Activated CD4-positive, alpha-beta T cell treated with anti-CD3 and anti-CD28 coated beads, Interleukin-10, Interleukin-2, amounts not matched to agents 100 ng/mL and 50 ng/mL, durations not matched to agents 16 hours and 8 hours (primary cell): ENCODE measurements at places on chromosomes 11 and 22.

DNA sequence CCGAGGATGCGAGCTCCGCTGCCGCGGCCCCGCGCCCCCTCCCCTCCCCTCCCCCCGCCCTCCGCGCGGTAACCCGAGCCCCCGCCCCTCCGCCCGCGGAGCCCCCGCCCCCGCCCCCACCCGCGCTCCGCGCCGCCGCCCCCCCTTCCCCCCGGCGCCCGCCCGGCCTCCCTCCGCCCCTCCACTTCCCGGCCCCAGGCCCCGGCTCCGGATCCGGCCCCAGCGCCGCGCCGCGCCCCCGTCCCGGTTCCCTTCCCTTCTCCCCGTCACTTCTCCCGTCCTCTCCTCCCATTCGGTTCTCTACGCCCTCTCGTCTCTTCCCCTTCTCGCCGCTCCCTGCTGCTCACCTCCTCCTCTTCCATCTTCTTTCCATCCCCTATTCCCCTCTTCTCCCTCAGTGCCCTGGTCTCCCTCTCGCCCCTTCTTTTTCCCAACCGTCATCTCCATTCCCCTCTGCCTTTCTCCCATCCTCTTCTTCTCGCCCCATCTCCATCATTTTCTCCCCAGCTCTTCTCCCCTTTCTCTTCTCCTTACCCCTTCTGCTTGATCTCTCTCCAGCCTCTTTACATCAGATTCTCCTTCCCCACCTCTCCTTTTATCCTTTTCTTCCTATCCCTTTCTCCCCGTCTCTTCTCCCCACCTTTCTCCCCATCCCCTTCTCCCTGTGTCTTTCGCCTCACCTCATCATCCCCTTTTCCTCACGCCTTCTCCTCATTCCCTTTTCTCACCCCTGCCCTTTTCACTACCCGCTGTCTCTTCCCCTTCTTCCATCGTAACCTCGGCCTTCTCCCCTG is at the start of gene DCHS1:
Gene DCHS1 (minus strand): TSS at position 20 of the 794 bp plus-strand sequence. CDS start 14,196 bp downstream, outside the sequence.
- no peak for DNase-seq

GRCh38 chr11:126420698-126421256 is 65.3 kb downstream of the ST3GAL4 start:
- DNase-seq: no peak

DNA sequence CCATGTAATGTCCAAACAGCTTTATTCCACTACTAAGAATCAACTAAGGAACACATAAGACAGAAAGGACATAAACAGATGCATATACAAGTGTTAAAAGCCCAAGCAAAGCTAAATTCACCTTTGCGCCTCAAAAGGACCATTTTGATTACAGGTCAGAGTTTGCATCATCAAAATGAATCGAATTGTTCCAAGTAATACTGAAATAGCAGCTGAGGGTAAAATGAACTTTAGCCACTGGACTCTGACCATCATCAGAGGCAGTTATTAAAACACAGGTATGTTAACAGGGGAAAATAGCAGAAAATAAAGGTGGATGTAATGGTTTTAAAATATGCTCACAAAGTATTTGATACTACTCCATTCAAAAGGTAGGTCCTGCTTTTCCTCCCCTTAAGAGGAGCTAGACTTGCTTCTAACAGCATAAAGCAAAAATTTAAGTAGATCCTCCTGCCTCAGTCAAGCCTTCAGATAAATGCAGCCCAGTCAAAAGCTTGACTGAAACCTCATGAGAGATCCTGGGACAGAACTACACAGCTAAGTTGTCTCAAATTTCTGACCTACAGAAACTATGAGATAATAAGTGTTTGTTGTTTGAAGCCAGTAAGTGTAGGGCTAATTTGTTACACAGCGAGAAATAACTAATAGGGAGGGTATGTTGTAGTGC is 35.4 kb downstream of the RBFOX2 start:
- DNase-seq: no peak

- peak; percentile 70 for DNase-seq
Observed at GRCh38 chr11:12207384-12208150, 97.2 kb downstream of the MICAL2 start.

GRCh38 chr11:62264004-62264403 is 6.0 kb upstream of the SCGB2A2 start:
- no peak for DNase-seq

DNA sequence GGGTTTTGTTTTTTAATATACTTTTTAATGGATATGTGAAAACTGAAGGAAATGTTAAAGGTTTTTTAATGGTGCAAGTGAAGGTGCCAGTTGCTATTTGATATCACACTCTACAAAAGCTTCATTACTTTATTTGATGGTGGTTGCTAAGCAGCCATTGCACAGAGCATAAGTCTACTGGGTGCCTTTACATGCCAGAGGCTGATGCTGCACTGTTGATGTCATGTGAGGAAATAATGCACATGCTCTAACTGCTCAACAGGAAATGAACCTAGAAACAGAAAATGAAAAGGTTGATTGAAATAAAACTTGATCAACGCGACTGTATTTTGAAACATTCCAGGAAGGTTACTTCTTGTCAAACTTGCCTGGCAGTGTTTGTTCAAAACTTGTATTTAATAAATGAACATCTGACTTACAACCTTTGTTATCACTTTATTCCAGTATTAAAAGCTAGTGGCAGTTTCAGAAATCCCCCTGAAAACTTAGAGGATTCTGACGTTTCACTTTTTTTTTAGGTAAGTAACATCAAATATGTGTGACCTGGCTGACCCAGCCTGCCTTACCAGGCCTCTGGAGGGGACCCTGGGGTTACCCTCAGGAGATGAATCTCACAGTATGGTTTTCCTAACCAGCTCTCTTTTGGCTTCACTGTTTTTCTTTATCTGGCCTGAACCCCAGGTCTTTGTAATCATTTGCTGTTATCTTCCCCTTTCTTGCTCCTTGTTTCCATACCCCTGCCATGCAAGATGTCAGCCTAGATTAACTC is 2.4 kb upstream of the ATP5MG start:
- peak; percentile 82 for DNase-seq

DNA sequence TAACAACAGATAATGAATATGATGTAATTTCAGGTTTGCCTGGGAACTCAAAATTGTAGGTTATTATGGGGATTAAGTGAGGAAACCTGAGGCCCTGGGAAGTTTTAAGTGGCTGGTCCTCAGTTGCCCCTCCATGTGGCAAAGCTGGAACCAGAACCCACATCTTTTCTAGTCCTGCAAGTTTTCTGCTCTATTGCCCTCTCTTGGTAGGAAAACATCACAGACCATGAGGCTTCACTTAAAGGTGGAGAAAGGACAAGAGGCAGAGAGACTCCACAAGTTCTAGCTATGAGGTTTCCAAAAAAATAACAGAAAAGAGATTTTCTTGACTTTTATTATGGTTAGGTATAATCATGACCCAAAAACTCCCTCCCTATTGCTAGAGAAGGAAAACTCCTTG is 115.5 kb upstream of the DDI1 start:
- no peak for DNase-seq

- peak; percentile 57 for DNase-seq
Observed at GRCh38 chr22:41425660-41426365, 20.8 kb downstream of the TOB2 start.

GRCh38 chr11:45457649-45458048 is 171.5 kb upstream of the SYT13 start:
- DNase-seq: no peak

DNA sequence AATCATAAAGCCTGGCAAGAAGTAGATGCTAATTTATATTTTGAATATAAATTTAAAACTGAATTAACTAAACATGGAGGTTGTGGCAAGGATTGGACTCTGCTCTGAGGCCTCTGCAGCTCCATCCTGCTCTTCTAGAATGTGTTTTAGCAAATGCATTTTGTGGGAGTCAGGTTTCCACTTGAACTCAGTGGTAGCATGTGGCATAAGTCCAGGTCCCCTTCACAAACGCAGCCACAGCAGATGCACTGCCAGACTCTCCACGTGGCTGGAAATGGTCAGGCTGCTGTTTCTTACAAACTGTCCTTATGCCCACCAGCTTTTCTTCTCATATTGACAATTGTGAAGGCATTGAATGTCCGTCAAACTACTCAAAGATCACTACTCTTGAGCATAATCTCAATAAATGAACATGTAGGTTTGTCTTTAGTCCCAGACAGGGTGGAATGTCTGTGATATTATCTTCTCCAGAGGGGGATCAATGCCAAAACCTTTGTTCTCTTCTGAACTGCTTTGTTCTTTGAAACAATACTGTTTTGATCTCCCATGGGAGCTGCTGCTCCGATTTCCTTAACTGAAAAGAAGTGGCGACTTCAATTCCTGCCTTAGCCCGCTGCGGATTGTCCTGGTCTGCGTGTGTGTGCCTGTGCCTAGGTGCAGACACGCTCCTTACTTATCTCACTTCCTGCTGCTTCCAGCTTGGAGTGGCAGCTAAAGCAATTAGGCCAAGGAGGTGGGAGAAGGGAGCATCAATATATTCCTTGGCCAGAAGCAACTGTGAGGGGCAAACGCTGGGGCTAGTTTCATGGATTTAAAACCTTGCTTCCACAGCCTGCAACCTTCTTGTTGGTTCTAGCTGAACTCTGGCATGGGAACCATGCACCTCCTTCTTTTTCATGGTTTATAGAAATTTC is 24.2 kb downstream of the EIF4G2 start:
- DNase-seq: no peak

- no peak for DNase-seq
Observed at GRCh38 chr11:96103102-96103501, 179.2 kb upstream of the MTMR2 start.

DNA sequence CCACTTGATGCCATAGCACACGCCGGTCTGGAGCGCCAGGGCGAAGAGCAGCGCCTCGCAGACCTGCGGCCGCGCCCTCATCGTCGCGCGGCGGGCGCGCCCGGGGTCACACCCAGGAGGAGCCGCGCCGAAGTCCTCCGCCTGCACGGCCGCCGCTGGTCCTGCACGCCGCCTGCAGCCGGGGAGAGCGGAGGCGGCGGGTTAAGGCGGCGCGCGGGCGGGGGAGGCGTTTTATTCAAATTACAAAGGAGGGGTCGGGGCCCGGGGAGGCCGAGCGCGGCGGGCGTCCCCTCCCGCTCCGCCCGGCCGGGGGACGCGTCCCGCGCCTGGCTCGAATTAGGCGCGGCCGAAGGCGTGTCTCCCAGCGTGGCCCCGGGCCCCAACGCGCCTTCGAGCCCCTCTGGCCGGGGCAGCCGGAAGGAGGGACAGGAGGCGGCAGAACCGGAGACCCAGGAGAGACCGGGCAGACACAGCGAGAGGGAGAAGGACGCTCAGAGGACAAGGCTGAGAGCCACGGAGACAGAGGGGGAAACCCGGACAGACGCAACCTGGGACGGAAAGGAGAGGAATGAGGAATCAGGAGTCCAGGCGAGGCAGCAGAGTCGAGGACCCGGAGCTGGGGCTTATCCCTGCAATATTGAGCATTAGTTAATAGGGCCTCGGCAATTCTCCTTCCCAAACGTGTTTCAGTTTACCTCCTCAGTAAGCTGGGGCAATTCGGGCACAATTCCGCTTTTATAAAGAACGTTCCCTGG is at the start of gene WNT11:
Gene WNT11 (minus strand): TSS at position 176 of the 755 bp plus-strand sequence. CDS start 95 bp downstream, at position 81.
- DNase-seq: no peak

DNA sequence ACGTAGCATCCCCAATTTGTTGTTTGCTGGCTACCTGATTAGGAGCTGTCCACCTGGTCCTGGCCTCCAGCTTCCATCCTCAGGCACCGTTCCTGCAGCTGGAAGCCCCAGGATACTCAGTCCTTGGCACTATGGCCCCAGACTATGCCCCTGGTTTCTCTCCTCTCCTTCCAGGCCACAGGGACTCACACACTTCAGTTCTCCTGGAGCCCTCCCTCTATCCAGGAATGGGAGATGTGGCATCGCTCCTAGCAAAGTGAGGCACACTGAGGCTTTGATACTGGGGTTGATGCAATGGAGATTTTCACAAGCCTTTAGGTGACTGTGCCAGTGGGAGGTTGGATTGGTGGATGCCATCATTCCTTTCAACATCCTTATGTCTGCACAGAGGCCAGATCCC is 142.8 kb upstream of the B3GAT1 start:
- no peak for DNase-seq

- DNase-seq: no peak
Observed at GRCh38 chr11:46649180-46649738, 31.9 kb downstream of the ATG13 start.

- DNase-seq: no peak
Observed at GRCh38 chr11:118618991-118619375, 11.6 kb downstream of the PHLDB1 start.

GRCh38 chr11:65503949-65504673 is 5.3 kb downstream of the MALAT1 start:
- DNase-seq: peak; percentile 23

- DNase-seq: no peak
Observed at GRCh38 chr11:61481806-61482205, 26.7 kb upstream of the LRRC10B start.

GRCh38 chr22:39256186-39256552 is 11.4 kb upstream of the PDGFB start:
- DNase-seq: no peak

DNA sequence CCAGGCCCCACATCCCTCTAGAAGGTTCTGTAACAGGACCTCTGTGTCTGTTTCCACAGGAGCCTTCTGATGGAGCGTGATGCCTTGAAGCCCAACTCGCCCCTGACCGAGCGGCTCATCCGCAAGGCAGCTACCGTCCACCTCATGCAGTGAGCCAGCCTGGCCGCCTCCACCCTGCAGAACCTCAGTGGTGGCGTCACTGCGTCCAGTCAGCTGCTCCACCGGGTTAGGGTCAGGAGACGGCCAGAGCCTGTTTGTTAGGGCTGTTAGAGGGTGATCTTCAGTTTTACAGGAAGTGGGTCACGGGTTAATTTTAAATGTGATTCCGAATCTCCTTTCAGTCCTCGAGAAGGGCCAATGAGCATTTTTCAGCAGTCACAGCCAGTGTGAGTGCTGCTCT is 3.9 kb upstream of the GTSE1 start:
- DNase-seq: no peak

GRCh38 chr22:46143491-46144147 is 6.7 kb upstream of the PPARA start:
- no peak for DNase-seq

DNA sequence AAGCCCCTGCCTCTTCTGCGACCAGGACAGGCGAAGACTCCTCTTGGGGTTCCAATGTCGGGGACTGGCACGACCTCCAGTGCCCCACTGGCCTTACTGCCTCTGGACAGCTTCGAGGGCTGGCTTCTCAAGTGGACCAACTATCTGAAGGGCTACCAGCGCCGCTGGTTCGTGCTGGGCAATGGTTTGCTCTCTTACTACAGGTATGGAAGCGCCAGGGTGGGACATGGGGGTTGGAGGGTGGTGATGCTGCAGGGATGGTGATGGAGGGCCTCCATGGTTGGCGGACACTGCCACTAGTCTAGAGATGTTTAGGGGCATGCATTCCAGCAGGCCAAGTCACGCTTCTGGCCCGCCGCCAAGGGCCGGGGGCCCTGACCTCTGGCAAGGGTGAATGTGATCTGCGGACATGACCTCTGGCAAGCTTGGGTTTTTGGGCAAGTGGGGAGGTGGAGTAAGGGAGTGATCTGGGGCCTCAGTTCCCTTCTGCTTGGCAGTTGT is 727 bp downstream of the OSBP2 start:
- DNase-seq: no peak
